ENCODE measurements at places on chromosomes 16 and 17.

- no peak for ATAC-seq
Observed at GRCh38 chr16:85479972-85480726, 133.0 kb upstream of the GSE1 start.

DNA sequence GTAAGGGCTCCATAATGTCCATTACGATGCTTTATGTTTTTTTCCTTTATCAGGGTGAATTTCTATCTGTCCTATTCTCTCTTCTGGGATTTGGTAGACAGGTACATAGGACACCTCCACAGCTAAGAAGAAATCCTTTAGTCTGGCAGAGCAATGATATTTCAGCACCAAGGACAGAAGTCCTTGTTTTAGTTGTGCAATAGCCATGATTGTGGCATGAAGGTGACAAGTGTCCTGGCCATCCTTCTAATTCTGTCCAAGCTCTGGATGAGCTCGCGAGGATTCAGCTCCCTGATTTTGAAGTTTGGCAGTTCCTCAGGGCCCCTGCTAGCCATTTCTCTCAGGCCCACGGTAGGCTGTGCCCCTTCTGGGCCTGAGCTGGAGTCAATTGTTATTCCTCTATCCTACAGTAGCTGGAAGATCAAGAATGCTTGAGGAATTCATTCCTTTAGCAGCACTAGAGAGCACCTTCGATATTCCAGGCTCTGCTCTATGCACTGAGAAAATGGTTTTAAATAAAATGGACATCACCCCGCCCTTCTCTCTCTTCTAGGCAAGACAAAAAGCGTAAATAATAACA lies 320.8 kb downstream of the XYLT1 start:
- no peak for ATAC-seq

GRCh38 chr17:44279666-44280391 lies 11.9 kb upstream of the SLC4A1 start:
- ATAC-seq: peak; percentile 83

DNA sequence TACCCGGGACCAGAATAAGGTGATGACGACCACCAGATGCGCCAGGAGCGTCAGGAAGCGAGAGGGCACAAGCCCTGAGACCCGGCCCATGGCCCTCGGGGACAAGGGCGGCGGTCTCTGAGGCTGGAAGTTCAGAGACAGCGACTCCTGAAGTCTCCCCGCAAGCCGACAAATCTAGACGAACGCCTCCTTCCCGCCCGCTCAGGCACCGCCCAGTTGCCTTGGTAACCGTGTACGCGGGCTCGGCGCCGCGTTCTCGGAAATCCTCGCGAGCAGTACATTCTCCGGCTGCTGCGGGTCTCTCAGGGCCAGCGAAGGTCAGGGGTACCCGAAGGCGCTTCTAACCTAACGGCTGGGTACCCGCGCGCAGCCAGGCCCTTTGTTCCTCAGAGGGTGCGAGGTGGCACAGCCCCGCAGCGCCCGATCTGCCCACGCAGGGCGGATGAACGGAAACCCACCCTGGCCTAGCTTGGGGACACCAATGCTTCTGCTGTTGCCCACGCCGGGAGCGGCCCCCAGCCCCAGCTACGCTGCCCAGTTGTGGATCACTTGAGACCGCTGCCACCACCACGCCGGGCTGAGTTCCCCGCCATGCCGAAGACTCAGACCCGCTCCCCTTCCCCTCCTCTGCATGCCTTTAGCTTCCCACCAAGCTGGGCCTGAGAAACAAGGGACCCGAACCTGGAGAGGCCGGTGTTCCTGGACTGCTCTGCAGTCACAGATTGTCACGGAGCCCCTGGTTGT lies at the start of gene TMEM107:
TMEM107 (minus strand) TSS at position 184 of the 744 bp plus-strand sequence; CDS start at position 90, 94 bp downstream.
- ATAC-seq: peak; percentile 65

DNA sequence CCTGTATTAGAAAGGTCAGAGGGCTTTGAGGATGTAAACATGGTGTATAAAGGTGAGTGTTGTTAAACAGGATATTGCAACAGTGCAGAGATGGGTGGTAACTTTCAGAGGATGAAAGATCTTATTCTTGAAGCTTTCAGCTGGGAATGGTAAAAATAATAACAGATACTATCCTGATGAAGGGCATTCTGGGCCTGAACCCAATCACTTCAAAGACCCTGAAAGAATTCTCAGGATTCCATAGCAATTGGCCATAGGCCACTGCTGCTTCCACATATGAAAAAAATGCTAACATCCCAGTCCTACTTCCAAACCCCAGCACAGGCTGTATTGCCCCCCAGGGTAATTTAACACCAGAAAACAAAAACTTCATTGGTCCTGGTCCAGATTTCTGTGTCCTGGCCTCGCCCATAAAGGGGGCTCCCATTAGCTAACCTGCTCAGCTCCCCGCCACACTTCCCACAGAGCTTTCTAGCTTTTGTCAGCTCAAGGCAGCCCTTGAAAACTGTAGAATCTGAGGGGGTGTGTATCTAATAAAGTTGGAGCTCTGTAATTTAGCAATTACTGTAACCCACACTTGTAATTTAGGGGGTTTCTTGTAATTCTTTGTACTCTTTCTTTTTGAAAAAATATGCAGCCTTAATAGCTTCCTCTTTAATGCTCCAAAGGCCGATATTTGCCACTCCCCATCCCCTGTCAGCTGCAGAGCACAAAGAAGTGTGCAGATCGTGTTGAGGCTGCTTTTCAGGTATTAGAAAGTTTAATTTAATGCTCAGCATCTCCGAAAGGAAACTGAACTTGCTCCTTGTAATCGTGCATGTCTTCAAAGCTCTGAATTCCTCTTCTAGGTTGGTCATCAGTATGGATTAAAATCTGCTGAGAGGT lies 371.5 kb downstream of the SEC14L1 start:
- ATAC-seq: peak; percentile 29

GRCh38 chr16:9042964-9043680 lies 48.3 kb upstream of the HAPSTR1 start:
- ATAC-seq: no peak

- ATAC-seq: no peak
Observed at GRCh38 chr17:47897561-47897960, 1.5 kb downstream of the SP2 start.

DNA sequence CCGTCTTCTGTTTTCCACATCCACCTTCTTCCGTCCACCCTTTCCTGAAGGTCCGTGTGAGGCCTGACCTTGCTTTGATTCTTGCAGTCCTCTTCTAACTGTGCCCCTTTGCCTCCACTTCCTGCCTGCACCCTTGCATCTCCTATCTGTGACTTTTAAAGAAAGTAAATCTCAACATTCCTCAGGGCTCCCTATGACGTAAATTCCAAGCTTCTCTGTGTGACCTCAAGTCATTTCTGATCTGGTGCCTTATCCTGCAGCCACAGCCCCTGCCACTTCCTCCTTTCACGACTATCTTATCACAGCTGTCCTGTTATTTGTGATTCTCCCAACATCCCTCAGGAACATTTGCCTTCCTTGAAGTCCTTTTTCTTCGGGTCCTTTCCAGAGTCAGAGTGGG lies 520.5 kb downstream of the CDH13 start:
- no peak for ATAC-seq

DNA sequence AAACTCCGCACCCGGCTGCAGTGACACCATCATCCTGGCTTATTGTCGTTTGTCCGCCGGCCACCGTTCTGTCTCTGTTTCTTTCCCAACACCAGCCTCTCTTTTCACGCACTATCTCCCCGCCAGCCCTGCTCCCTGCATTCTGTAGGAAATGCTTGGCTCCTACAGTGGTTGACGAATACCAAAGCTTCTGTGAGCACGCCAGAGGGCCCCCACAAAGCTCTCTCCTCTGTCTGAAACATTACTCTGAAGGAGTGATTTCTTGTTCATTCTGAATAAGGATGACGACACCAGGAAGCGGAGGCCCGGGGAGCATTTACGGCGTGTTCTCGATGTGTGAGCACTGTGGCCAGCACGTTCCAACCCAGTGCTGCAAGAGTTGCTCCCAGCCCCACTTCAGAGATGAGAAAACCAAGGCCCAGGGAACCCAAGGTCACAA lies 58.8 kb downstream of the ADCY9 start:
- ATAC-seq: no peak

DNA sequence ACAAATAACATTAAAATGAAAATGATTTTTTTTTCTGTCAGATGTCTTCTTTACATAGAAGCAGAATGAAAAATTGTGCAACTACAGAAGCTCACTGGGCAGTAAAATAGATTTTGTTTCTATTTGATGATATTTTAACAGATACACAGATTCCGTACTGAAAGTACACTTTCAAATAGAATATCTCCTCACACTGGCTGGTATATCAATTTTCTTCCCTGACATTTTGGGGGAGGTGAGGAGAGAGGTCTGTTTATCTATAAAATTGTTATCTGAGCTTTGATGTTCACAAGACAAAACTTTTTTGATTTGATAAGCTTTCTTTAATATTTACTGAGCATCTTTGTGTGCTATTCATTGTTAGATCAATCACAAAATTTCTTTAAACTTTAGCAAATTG lies 124.3 kb upstream of the NACA2 start:
- ATAC-seq: no peak

DNA sequence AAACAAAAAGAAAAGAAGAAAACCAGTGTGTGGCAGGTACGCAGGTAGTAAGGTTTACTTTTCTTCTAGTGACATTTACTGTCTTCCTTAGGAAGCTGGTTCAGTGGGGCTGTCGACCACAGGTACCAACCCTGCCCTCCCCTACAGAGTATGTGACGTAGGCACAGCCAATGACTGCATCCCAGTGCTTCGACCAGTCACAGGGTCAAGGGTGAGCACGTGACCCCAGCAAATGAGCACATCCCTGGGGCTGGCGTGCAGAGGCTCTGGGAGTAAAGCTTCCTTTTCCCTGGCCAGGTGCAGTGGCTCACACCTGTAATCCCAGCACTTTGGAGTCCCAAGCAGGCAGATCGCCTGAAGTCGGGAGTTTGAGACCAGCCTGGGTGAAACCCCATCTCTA lies 38.9 kb upstream of the PLCG2 start:
- ATAC-seq: peak; percentile 10

- ATAC-seq: no peak
Observed at GRCh38 chr17:56995766-56996165, 17.8 kb downstream of the SCPEP1 start.

- ATAC-seq: no peak
Observed at GRCh38 chr17:59631276-59631675, 11.6 kb downstream of the CLTC start.

GRCh38 chr16:54140788-54141136 lies 145.8 kb downstream of the IRX3 start:
- no peak for ATAC-seq

- no peak for ATAC-seq
Observed at GRCh38 chr16:11118479-11118878, 137.5 kb downstream of the SOCS1 start.

GRCh38 chr16:68073902-68074760 lies 11.0 kb upstream of the NFATC3 start:
- no peak for ATAC-seq

DNA sequence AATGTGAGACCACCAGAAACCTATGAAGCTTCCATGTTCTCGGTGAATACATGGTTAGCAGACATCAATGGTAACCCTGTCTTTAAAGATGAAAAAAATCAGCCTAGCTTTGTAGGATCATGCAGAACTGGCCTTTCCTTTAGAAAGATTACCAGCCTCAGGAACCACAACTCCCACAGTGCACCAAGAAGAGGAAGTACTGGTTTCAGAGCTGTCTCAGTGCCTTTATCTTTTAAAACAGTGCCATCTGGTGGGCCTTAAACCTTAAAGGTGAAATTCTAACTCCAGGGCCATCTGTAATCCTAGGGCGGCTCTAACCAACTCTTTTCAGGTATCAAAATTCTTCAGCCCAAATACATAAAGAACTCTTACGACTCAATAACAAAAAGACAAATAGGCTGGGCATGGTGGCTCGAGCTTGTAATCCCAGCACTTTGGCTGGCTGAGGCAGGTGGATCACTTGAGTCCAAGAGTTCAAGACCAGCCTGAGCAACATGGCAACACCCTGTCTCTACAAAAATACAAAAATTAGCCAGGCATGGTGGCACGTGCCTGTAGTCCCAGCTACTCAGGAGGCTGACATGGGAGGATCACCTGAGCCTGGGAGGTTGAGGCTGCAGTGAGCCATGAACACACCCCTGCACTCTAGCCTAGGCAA lies 5.4 kb downstream of the ATPAF2 start:
- peak; percentile 86 for ATAC-seq

- no peak for ATAC-seq
Observed at GRCh38 chr17:82022310-82022980, at the start of gene CENPX. Gene CENPX (minus strand): TSS chr17:82022878. CDS start chr17:82022861, 17 bp downstream.

DNA sequence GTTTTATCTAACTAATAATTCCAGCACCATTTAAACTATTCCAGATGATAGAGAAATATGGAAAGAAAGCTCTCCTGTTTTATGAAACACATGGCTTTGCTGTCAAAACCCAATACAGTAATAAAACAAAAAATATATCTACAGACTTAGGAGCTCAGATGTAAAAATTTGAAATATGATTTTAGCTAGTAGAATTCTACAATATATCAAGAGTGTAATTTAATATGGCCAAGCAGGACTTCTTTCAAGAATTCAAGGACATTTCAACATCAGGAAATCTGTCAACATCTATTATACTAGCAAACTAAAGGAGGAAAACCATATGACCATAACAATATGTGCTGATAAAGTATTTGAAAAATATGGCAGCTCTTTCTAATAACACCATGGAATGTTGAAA lies 57.5 kb downstream of the CCDC182 start:
- no peak for ATAC-seq

DNA sequence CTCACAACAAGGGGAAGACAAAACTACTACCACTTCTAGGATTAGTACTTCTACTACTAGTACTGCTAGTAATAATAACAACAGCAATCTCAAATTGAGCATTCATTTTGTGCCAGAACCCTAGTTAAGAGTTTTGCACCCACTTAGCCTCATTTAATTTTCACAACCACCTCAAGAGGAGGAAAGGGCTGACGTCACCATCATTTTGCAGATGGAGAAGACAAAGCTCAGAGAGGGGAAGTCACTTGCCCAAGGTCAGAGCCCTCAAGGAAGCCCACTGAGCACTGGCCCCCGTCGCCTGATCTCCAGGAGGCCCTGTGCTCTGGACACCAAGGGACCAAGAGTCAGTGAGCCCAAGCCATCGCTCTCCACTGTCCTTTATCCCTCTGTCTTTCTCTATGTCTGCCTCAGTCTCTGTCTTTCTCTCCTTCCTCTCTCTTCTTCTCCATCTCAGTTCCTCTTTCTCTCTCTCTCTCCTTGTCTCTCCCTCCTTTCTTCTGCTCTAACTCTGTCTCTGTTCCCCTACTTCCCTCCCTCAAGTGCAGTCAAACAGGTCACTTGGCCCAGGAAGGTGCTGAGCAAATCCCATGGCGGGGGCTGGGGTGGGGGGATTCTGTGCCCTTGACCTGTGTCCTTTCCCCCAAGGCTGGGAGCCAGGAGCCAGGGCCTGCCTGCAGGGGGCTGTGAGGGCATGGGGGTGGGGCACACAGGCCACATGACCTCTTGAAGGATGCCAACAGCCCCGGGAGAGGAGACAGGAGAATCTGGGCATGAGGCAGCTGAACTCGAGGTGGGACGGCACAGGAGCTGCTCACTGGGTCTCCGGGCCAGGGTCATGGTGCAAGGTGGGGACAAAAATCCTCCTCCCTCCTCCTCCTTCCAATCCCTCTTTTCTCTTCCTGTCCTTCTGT lies 11.2 kb upstream of the NGFR start:
- ATAC-seq: no peak

DNA sequence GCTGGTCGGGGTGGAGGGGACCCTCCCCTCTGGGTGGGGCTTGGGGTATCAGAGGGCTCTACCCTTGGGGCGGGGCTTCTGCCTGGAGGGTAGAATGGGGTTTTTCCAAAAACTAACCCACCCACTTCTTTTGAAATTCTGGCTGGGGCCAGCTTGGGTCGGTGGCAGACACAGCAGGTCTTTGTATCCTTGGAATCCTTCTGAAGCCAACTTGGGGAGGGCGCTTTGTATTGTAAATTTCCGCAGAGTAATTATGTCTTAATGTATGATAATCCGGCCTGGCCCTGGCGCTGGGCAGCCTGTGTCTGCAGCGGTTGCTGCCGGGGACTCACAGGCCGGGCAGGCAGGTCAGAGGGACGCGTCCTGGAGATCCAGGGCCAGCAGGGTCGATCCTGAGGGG lies 33.9 kb upstream of the GSE1 start:
- ATAC-seq: no peak
